ENCODE measurements at places on chromosomes 2 and 18.

DNA sequence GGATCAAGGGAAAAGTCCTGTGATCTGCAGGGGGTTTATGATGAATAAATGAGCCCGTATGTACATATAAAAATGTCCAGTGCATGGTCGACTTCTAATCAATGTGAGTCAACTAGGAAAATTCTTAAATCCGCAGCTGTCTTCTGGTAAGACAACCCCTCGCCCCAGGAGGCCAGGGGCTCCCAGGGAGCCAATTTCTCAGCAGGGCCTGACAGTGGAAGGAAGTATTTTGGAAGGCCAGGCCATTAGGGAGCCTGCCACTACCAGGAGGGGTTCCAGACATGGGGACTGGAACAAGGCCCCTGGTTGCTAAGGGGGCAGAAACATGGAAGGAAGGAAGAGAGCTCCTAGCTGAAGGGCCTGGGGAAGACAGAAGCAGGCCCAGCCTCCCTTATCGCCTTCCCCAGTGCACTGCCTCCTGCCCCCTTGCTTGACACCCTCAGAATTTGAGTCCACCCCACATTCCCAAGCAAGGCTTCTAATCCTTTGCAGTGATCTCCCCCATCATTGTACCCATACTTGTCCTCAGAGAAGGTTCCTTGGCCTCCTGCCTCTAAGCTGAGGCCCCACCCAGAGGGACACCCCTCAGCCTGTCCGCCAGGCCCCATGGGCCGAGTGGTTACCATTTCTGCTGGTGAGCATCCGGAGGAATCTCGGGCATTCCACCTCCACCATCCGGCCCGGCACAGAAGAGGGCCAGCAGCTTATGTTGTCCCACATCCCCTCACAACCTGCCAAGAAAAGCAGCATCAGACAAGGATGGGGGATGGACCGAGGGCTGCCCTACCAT lies 45.9 kb downstream of the SCTR start:
- DNase-seq, result no peak

- DNase-seq, result no peak
Measured at GRCh38 chr2:64836566-64836965, 152.6 kb upstream of the SLC1A4 start.

GRCh38 chr2:66575625-66576310 lies 140.8 kb downstream of the MEIS1 start:
- DNase-seq, result no peak

DNA sequence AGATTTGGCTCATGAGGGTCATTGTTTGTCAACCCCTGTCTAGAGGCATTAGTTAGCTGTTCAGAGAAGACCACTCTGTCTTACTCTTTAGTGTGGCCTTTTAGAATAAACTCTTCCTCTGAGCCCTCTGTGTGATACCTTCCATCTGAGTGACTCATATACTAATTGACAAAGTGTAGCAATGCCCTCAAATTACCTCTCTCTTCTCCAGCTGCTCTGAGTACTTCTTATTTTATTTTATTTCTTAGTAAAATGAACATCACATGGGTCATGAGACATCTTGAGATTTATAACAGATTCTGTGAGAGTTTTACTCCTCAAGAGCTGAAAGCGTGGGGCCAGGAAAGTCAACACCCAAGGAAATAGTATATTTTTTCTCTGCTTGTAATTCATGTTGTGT lies 67.4 kb downstream of the KCTD18 start:
- DNase-seq, result no peak

- no peak for DNase-seq
Measured at GRCh38 chr2:241161646-241162281, 11.5 kb downstream of the PPP1R7 start.

DNA sequence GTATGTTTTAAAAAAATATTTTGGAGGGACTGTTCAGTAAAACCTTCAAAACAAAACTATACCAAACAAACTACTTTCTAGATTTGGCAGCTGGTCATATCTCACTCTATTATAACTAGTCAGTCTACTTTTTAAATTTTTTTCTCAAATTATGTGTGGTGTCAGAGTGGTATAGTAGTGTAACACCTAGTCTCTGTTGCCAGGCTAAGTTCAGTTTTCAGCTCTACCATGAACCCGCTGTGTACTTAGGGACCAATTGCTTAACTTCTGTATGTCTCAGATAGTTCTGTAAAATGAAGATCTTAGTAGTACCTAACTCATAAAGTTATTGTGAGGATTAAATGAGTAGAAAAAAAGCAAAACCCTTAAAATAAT lies 54.3 kb downstream of the GPD2 start:
- no peak for DNase-seq
